ENCODE measurements at places on chromosomes 2 and 18.

DNA sequence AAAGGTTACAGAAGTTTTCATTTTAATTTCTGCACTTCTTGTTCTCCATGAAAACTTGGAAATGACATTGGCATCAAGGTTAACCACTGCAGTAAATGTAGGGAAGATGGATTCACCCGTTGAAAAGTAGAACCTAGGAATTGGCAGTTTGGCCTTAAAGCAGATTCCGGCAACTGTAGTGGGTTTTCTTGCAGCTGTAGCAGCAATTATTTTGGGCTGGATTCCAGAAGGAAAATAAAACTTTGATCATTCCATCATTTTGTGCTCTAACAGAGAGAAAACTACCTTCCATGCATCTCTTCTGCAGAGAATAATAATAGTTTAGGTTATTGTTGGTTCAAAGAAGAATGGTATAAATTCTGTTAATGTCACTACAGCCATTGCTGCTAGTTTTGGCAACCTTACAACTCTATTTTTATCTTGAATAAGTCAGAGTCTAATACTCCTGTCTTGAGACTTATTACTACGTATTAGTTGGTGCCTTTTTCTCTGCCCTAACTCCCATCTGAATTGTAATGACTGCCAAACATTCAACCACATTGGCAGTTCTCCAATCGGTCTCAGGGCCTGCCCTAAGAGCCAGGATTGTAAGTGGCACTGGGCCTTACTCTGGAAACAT, 178.1 kb upstream of the PIEZO2 start:
- no peak for DNase-seq

GRCh38 chr18:36786686-36787085, 42.1 kb downstream of the TPGS2 start:
- no peak for DNase-seq

GRCh38 chr2:33598561-33599174, 431 bp downstream of the FAM98A start:
- no peak for DNase-seq

DNA sequence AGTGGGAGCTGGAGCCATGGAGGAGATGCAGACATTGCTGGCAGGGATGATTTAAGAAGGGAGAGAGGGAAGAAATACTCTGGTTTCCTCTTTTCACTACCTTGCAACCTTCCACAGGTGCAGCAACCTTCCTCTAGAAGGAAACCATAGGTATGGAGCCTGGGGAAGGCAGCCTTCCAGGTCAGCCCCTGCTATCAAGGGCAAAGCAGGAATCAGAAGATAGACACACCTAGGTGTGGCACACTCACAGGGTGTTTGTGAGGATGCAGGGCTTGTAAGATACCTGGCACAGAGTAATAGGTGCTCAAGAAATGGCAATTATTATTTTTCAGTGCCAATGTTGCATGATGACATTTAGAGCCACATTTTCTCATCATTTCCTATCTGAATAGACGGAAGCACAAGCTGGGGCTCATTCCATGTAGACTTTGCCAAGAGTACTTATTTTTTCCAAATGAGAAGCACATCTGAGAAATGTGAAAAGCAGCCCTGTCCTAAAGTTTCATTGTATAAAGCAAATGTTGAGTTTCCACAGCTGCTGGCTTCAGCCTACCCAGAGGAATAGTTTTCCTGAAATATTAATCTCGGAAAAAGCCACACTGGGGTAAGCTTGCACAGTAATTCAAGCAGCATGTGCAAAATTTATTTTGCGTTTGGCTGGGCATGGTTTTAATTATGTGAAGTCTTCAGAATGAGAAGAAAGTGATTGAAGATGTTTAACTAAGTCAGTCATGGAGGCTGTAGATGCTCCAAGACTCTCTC, 20.6 kb downstream of the EVA1A start:
- no peak for DNase-seq

GRCh38 chr2:42523341-42523740, 29.6 kb upstream of the KCNG3 start:
- DNase-seq: no peak

GRCh38 chr2:128162266-128162665, 71.3 kb downstream of the UGGT1 start:
- no peak for DNase-seq

DNA sequence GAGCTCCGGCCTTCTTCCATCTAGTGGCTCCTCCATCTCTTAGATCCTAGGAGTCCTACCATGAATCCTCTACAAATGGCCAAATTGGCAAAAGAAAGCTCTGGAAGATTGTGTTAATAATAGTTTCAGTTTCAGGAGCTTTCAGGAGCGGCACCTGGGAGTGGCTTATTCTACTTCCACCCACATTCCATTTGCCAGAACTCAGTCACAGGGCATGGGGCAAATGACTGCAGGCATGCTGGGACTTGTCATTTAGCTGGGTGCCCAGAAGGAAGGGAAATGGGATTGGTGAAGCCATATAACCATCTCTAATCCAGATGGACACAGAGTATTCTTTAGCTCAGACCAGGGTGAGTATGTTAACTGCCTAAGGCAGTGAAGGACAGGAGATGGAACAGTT, 3.6 kb upstream of the LRATD1 start:
- DNase-seq: no peak

GRCh38 chr2:45439788-45440773, 171.0 kb downstream of the SRBD1 start:
- DNase-seq: no peak

- DNase-seq: no peak
Measured at GRCh38 chr18:58307441-58307840, 263.4 kb downstream of the NEDD4L start.

- no peak for DNase-seq
Measured at GRCh38 chr2:112728029-112728362, 7.2 kb downstream of the NT5DC4 start.

DNA sequence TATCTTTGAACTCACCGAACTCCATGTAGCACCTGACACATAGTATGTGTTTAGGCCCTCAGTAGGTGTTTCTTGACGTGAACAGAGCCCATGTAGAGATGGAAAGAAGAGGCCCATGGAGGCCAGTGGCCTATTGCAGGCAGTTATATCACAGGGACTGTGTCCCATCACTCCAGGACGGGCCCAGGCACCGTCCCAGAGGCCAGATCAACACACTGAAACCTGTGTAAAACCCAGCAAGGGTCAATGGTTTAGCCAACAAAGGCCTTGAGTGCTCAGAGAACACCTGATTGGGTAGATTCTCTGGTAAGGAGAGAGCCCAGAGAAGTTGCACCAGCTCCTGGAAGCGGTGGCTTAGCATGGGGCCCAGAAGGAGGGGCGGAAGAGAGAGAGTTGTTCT, 82.8 kb downstream of the INHBB start:
- DNase-seq: no peak

DNA sequence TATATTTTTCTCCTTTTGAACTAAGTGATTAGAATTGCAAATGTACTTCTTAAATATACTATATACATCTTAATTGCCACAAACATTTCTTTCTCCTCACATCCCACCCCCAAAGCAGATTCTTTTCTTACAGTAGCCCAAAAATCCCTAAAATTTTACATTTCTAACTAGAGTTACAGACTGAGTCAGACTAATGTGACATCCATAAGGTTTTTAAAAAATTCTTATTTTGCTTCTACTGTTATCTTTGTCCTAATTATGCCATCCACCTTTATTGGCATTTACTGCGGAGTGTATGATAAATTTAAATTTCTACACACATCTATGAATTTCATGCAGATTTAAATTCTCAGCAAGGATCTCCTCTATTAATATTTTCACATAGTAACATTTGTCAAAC, 15.8 kb downstream of the PELI1 start:
- DNase-seq: no peak

- no peak for DNase-seq
Measured at GRCh38 chr2:23639406-23639982, 254.5 kb downstream of the KLHL29 start.

DNA sequence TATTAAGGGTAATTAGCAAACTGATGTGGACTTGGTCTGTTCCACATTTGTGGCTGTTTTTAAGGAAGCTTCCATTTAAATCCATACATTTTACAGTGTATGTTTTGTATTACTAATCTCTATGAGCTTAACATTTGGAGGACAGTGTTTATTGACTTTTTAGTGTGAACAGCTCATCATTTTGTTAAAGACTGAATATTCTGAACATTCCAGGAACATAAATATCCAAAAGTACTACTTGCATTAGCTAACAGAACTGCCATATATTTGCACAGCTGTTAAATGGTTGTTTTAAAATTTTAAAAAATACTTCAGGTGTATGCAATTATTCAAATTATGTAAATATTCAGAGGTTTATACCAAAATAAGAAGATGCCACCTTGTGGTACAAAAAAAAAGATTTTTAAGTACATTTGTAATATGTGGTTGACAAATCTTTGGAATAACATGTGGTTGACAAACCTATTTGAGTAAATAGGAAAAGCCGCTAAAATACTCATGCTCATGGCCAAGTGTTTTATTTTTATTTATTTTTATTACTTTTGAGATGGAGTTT, 439.7 kb upstream of the FANCL start:
- no peak for DNase-seq

DNA sequence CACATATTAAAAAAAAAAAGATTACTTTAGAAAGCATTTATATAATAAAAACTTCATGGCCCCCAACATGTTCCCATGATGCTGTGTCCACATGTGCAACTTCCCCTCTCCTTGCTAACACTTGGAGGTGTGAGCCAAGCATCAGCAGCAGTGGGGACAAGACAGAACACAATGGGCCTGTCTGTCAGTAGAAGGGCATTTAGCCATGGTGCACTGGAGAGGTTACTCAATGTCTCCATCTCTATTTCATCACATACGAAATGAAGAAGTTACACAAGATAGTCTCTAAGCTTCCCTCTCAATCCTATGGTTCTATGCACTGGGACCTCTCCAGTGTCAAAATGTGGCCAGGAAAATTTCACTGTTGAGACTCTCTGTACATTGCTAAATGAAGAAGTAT, 2.5 kb downstream of the VIT start:
- DNase-seq: no peak

DNA sequence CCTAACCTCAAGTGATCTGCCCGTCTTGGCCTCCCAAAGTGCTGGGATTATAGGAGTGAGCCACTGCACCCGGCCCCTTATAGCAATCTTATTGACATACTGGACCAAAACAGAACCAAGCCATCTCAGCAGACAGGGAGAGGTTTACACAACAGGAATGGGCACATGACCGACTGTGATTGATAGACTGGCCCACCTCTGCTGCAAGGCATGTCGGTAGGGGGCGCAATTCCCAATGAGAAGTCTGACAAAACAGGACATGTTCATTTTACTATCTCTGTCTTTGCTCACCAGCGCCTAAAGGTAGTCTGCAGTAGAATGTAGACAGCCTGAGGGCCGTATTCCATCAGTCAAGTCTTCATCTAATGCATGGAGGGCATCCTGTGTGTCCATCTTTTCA, 2.0 kb downstream of the LYPD6B start:
- peak; percentile 53 for DNase-seq

GRCh38 chr2:12119841-12120240, 373.4 kb downstream of the LPIN1 start:
- no peak for DNase-seq

DNA sequence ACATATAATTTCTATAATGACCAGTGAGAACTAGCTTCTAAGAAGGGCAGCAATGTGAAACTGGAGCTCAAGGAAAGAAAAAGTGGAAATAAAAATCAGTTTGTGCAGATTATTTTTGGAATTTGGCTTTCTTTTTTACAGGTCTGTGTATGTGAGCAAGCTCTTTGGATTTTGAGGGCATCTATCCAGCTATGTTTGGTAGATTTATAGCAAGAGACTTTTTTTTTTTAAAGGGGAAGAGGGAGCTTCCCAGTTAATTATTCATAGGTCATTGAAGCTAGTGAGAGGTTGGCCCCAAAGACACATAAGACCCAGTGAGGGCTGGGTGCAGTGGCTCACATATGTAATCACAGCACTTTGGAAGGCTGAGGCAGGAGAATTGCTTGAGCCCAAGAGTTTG, 24.0 kb upstream of the COLEC12 start:
- DNase-seq: no peak

DNA sequence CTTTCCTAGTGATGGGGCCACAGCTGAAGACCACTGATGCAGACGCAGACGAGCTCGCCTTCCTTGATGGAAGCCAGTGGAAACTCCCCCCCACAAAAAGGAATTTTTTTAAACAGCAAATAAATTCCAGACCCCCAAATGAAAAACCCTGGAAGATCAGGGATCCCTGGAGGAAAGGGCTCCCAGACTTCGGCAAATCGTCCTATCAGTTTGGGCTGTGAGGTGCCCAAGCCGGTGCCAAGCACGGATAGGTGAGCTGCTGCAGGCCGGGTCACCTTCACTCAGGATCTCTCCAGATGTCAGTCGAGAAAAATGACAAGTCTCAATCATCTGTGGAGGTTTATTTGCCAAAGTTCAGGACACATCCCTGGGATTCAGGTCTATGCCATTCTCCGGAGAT, 42.0 kb downstream of the RTP5 start:
- DNase-seq: no peak

DNA sequence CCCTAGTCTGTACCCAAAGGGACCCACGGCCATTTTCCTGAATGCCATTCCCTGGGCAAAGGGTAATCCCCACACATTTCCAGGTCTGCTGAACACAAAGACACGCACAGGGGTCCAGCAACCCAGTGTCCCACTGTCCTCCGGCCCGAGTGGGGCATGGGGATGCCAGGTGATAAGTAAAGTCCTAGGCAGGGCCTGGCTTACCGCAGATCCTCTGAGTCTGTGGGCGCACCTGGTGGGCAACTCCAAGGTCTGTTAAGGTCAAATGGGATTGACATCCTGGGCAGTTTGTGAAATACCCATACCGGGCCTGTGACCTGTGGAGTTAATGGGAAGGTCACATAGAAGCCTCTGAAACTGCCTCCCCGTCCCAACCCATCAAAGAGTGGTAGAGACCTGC, 116.1 kb downstream of the EIPR1 start:
- no peak for DNase-seq

DNA sequence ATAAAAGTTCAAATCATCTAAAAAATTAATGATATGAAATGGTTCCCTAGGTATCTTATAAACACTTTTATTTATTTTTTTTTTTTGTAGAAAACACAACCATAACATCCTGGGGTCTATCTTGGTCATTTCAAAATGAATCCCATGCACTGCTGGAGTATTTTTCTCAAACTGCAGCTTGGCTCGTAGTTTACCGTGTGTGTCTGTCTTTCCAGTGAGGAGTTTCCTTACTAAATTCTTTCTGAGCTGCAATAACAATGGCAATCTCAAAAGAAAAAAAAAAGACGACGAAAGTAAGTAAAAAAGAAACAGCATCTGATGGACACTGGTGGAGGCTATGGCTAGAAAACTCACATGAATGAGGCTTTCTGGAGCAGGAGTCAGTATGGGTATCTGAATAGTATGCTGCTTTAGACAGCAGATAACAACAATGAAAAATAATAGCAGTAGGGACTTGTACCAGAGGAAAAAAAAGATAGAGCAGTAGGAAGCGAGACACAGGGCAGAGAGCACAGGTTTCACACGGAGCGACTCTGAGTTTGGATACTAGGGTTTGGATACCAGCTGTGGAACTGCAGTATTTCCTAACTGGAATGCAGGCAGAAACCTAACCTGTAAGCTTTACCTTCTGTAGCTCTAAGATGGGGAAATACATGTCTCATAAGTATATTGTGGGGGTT, 43.5 kb downstream of the CALCRL start:
- no peak for DNase-seq
